ENCODE measurements at places on chromosomes 12 and 14.

GRCh38 chr12:53589423-53589822 is 36.8 kb downstream of the ATF7 start:
- DNase-seq, result no peak

DNA sequence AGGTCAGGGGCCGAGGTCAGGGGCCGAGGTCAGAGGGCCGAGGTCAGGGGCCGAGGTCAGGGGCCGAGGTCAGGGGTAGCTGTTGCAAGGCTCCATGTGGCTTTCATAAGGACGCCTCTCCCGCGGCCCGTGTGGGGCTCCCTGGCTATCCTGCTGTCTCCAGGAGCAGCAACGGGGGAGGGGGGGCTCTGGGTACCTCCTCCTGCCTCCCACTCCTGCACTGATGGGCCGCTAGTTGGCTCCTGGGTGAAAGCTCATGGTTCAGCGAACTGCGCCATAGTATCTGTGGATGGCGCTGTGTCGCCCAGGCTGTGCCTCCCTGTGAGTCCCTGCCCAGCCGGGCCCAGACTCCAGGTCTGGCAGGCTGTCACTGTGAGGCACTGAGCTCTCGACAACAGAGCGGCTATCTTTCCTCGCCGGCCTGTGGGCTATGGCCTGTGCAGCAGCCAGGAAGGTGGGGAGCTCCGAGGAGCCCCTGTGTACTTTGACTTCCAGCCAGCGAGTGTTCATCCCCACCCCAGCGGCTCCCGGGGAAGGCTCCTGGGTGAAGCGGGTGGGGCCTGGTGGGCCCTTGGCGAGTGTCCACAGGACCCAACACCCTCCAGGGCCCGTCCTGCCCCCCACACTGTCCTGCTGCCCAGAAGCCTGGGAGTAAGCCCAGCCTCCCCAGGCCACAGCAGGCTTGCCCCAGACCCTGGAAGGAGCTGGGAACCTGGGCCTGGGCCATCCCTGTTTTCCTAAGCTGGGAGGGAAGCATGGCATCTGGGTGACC is 8.1 kb downstream of the RFLNA start:
- DNase-seq, result no peak

DNA sequence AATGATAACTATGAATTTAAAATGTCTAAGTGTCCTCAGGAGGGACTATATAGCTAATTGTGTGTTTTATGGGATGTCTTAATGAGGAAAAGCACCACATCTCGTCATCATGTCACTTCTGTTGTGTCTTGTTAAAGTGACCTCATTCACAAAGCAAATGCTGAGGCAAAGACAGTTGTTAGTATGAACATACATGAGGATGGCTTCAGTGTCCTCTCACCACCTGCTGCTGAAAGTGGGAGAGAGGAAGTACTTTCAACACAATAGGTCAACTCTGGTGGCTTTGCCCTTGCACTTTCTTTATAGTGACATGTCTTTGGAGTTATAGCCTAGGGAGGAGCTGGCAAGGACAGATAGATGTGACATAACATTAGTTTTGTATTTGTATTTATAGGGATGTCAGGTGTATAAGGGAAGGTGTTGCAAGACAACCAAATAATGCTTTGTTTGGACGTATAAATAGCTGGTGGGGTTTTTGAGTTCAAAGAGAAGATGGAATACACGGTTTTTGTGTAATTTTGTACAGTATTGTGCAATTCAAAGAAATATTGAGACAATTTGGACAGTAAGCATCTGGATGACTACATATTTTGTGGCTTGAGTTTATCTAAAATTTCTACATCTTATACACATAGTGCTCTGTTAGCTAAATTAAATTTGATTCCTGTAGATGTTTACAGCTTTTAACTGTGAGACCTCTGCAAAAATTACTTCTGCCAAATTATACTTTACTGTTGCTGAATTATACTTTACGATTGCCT is 131.7 kb upstream of the ATP2B1 start:
- DNase-seq, result no peak

DNA sequence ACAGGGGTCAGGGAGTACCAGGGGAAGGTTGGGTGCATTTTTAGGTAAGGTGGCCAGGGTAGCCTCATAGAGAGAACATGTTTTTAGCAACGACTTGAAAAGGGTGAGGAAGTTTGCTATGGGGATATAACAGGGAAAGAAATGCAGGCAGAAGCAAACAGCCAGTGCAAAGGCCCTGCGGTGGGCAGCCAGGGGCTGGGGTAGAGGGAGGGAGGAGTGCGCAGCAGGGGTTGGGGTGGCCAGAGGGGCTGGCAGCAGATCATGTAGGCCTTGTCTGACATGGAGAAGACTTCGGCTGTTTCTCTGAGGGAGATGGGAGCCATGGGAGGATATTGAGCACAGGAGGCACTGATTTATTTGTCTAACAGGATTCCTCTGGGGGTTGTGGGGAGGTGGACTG is 242.5 kb downstream of the RBM19 start:
- DNase-seq, result no peak

- DNase-seq, result no peak
Observed at GRCh38 chr12:122979908-122980182, 636 bp upstream of the ARL6IP4 start.

- no peak for DNase-seq
Observed at GRCh38 chr14:100416921-100417860, 94.1 kb downstream of the SLC25A47 start.

- no peak for DNase-seq
Observed at GRCh38 chr12:25459541-25459951, 93.5 kb downstream of the LMNTD1 start.

GRCh38 chr14:65470404-65470880 is 57.9 kb downstream of the FUT8 start:
- DNase-seq, result no peak

DNA sequence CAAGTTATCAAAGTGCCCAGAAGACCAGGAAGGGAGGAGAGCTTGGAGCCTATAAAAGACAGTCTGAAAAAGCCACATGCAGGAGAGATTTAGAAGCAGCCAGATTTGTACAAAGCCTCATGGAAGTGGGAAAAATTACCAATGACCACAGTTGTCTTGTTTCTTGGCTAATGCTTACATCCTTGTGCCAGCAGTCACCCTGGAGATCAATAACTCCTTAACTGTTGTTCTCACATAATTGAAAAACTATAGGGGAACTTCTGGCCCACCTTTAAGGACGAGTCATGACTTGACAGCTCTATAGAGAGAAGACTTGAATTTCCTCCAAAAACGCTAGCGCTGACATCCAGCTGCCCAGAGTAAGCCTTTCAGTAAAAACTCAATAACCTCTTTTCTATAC is 313.1 kb downstream of the GALC start:
- DNase-seq, result no peak

Measured in activated naive CD4-positive, alpha-beta T cell (primary cell).